Left renal cortex interstitium (tissue), 4 donors: ENCODE measurements at places on chromosomes 16 and 17.

DNA sequence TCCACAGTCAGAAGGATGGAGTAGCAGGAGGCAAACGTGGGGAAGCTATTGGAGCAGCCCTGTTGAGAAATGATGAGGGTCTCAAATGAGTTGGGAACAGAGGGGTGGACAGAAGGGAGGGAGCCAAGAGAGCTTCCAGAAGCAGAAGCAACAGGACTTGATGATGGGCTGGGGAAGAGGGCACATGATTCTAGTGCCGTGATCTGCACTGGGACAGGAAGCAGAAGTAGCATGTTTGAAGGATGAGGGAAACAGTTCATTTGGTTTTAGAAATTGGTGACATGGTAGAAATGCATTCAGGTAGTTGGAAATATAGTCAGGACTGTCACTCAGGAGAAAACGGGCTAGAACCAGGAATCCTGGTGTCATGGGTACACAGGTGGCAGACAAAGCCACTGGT, 19.4 kb downstream of the EMP2 start:
- no peak for DNase-seq

DNA sequence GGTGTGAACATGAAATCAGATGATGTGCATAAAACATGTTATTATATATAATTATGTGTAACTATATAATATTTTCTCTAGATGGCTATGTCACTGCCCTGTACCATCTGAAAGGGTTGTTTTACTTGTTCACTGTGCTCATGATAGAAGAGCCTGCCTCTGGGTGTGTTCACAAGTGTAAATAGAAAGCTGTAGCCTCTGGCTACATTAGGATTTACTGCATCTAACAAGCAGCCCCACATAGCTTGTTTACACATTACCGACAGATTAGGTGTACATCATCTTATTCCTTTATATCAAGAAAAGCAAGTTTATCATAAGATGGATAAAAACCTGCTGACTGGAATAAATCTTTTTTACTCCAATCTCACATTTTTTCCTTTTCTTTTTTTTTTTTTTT, 46.1 kb downstream of the CHD9 start:
- no peak for DNase-seq

DNA sequence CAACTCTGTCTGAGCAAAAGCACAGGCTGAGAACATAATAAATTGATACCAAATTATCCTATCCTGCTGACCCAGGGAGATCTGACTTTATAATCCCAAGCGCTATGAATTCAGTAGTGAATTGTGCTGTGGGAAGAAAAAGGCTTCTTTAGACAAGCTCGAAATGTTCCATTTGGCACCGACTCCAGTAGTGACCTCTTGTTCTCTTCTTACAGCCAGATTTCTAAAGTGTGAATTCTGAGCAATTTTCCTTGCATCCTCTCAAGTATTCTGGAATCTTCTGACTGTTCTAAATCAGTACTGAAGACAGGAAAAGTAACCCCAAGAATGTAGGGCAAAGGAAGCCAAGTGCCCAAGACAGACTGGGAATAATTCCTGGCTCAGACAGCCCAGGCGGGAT, 58.2 kb downstream of the CDYL2 start:
- no peak for DNase-seq

DNA sequence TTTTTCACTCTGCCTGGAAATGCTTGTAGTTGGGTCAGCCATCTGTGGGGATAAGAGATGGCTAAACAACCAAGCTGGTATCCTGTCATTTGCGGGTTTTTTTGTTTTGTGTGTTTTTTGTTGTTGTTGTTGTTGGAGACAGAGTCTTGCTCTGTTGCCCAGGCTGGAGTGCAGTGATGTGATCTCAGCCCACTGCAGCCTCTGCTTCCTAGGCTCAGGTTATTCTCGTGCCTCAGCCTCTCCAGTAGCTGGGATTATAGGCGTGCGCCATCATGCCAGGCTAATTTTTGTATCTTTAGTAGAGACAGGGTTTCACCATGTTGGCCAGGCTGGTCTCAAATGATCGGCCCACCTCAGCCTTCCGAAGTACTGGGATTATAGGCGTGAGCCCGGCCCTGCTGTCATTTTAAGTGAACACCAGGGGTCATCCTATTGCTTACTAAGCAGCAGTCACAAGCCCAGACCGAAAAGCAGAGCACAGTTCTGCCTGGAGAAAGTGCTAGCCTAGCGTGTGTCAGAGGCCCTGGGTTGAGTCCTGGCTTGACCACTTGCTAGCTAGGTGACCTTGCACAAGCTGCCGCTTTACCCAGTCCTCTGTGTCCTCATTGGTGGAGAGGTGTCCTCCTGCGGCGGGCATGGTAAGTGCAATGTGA, 4.6 kb downstream of the SMCR8 start:
- DNase-seq: no peak

- no peak for DNase-seq
Measured at GRCh38 chr17:39736319-39737165, 1.2 kb upstream of the GRB7 start.

- DNase-seq: no peak
Measured at GRCh38 chr17:69588316-69588715, 173.8 kb downstream of the MAP2K6 start.

- DNase-seq: no peak
Measured at GRCh38 chr17:75009139-75009724, 3.2 kb upstream of the MRPL58 start.

DNA sequence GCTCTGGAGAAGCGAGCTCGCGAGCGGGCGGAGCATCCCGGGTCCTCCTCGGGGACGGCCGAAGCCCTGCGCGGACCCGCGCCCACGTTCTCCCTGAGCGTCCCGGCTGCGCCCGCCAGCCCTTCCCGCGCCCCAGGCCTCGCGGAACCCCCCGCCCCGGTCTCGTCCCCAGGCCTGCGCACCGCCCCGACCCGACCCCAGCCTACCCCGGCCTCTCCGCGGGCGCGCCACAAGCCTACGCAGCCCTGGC, 159 bp downstream of the USP36 start:
- DNase-seq: no peak

DNA sequence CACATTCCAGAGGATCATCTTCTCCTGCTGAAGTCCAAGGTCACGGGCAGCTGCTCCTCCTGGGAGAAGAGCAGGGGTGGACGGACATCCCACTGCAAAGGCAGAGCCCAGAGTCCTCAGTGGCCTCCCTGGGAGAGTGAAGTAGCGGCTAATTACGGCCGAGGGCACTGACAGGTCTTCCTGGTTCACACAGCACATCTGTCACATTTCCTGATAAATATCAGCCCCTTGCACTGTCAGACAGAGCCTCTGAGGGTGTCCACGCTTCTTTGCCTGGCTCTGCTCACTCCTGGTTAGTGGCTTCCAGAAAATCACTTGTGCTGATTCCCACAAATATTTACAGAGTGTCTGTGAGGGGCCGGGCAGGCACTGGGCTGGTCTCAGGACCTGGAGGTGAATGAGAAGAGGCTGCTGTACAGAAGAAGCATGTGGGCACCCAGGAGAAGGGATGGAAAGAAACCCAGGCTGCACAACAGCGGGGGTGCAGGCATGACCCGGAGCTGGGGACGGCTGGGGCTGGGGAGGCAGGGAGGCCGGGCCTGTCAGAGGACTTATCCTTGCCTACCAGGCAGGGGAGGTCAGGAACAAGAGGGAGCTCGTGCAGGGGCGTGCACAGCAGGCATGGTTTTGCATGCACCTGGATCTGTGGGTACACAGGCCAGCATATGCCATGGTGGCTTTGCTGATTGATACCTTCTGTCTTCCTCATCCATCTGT, 258.2 kb upstream of the TNRC6C start:
- DNase-seq: no peak

GRCh38 chr17:76545918-76546555, 6.2 kb downstream of the PRCD start:
- DNase-seq: no peak

- no peak for DNase-seq
Measured at GRCh38 chr17:75875940-75876189, 2.5 kb downstream of the TRIM47 start.

DNA sequence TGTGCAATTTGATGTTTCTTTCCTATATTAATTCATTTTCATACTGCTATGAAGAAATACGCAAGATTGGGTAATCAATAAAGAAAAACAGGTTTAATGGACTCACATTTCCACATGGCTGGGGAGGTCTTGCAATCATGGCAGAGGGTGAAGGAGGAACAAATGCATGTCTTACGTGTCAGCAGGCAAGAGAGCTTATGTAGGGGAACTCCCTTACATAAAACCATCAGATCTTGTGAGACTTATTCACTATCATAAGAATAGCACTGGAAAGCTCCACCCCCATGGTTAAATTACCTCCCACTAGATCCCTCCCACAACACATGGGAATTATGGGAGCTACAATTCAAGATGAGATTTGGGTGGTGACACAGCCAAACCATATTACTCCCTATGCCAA, 418.9 kb upstream of the MAF start:
- no peak for DNase-seq

DNA sequence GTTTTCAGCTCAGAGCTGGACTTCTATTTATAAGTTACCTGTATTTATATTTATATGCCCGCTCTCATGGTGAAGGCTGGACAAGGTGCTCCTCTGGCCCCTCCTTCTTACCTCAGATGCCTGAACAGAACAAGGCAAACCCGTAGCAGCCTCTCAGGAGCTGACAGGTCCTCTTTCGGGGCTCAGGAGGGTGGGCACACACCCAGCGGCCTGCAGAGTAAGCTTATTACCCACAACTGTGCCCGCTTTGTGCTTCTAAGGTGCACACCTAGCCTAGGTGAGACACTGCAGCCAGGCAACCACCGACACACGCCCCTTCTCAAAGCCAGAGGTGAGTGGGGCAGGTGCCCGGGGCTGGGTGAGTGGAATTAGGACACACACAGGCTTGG, 5.3 kb downstream of the NKIRAS2 start:
- no peak for DNase-seq

DNA sequence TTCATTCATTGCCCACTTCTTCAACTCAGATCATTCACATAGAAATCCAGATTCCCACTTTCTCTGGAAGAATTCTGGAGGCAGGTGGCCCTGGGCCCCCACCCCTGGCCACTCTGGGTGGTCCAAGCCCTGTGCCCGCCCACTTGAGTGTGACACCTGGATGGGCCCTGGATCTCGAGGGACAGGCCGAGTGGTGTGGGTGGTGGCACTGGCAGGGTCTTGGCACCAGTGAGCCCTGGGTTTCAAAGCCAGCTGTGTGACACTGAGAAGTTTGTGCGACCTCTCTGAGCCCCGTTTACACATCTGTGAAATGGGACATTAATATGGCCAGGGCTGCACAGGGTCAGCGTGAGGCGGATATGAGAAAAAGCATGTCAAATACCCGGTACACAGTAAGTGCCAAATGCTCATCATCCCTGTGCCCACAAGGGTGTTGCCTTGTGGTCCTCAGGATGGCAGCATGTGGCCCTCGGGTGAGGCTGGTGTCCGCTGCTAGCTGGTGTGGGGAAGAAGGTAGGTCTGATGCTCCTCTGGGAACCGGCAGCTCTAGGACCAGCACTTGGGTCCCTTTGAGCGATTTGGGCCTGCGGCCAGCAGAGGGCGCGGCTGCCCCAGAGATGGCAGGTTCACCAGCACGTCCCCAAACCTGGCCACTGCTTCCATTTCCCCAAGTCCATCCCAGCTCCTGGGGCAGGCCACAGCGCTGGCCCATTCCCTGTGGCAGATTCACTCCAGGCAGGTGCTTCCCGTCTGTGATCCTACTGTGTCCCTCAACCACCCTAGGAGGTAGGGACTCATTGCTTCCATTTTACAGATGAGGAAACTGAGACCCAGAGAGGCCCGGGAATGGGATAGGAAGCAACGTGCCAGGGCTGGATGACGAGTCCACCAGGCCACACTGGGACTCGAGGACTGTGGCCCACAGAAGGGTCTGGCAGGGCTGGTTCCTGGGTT, 3.6 kb downstream of the OSGIN1 start:
- no peak for DNase-seq

DNA sequence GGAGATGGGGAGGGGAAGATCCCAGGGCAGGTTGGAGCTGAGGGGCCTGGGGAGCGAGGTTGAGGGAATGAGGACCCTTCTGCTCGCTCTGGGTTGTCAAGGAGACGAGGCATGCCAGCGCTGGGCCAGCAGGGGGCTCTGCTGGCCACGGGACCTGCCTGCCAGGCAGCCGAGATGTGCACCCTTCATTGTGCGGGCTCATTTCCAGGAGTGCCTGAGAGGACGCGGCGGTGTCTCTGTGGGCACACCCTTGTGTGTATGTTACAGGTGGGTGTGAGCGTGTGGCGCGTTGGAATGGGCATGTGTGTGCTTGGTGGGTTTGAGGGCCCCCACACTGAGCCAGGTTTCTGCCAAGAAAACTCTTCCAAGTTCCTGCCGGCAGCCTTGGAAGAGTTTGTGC, 15.9 kb downstream of the ARHGAP23 start:
- no peak for DNase-seq

DNA sequence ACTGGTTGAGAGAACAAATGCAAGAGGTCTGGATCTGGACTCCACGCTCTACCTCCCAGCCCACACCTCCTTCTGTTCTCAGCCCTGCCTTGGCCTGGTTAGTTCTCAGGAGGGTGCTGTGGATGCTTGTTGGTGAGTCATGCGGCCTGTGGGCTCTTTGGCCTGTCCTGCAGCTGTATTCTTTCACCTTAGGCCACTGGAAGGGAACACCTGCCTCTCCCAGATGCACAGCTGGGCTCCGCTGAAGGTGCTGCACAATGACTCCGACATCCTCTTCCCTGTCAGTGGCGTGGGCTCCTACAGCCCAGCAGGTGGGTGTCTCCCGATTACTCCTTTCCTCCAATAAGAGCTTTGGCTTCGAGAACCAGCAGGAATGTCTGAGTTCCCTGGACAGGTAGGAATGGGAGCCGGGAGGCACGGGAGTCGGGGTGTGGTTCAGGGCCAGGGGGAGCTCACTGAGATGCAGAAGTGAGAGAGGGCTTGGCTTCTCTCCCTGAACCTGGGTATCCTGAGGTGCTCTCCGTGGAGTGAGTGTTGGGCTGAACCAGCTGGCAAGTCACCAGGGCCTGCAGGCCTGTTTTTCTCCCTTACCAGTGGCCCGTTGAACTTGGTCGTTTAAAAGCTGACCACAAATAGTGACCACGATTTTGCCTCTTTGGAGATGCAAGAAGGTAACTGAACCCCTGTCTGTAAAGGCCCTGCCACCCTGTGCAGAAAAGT, 85.0 kb downstream of the SNX29 start:
- DNase-seq: no peak

DNA sequence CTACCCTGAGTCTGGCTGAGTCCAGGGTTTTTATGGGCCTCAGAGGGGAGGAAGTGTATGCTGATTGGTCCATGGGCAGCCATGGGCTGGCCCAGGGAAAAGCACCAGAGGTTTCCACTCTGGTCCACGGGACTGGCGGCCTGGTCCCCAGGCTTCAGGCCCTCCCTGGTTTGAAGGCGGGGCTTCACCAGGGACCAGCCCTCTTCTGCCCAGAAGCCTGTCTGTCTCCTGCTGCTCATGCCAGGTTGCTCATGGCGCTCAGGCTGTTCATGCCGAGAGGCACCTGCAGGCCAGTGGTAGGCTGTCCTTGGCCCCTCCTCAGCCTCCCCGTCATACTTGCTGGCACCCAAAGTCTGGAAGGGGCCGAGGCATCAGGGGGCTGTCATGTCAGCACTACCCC, 45.0 kb upstream of the CLEC19A start:
- DNase-seq: no peak
